Liver (tissue), 10 donors: ENCODE measurements at places on chromosomes 13 and 19. TPM values are rescaled to one million over a fixed set of nuclear protein-coding genes. Genes with fewer than 3 reads are reported as not detected.

GRCh38 chr13:22793598-22794134 is 387.1 kb upstream of the SGCG start:
- DNase-seq = no peak

DNA sequence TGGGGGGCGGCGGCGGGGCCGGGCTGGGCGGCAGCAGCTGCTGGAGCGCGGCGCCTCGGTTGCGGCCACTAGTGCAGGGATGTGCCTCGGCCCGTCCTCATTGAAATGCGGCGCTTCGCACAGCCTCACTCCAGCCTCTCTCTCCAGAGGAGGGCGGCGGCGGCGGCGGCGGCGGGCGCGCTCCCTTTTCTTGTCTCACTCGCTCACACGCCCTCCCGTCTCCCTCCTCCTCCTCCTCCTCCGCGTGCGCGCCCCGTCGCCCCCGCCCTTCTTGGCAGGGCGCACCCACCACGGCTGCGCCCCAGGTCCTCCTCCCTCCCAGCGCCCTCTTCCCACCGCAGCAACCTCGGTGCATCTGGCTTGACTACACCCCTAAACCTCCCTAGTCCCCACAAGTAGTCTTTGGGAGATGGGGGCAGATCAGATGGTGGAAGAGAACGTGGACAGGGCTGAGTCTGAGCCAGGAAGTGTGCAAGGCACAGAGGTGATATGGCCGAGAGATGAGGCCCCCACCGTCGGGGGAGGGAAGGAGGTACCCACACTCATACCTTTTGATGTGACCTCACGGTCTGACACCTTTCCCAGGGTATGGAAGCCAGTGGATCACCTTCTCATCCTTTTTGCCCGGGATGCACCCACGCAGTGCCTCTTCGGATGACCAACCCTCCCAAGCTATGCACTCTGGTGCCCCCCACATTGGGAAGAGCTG is at the start of gene DCLK1:
TSS of gene DCLK1 (minus strand) at position 161 of the 709 bp plus-strand sequence.
- no peak for DNase-seq

The ZNF536 gene
- total RNA-seq = 0.17 TPM

GRCh38 chr13:53151336-53152056 is 122.9 kb downstream of the OLFM4 start:
- DNase-seq = peak; percentile 33

- no peak for DNase-seq
Observed at GRCh38 chr19:6039566-6040225, 61.8 kb upstream of the RANBP3 start.

The TMEM221 gene
- 0.14 TPM for total RNA-seq

GRCh38 chr13:21106089-21106488 is 44.7 kb upstream of the LATS2 start:
- DNase-seq = no peak

DNA sequence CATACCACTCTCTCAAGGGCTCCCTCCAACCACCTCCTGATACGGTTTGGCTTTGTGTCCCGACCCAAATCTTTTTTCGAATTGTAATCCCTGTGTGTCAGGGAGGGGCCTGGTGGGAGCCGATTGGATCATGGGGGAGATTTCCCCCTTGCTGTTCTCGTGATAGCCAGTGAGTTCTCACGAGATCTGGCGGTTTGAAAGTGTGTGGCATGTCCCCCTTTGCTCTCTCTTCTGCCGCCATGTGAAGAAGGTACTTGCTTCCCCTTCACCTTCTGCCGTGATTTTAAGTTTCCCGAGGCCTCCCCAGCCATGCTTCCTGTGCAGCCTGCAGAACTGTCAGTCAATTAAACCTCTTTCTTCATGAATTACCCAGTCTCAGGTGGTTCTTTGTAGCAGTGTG is 34.7 kb upstream of the SLC15A1 start:
- no peak for DNase-seq

The NBEA gene
- 3.5 TPM for total RNA-seq

GRCh38 chr19:50215820-50216219 is 12.4 kb downstream of the MYH14 start:
- no peak for DNase-seq

DNA sequence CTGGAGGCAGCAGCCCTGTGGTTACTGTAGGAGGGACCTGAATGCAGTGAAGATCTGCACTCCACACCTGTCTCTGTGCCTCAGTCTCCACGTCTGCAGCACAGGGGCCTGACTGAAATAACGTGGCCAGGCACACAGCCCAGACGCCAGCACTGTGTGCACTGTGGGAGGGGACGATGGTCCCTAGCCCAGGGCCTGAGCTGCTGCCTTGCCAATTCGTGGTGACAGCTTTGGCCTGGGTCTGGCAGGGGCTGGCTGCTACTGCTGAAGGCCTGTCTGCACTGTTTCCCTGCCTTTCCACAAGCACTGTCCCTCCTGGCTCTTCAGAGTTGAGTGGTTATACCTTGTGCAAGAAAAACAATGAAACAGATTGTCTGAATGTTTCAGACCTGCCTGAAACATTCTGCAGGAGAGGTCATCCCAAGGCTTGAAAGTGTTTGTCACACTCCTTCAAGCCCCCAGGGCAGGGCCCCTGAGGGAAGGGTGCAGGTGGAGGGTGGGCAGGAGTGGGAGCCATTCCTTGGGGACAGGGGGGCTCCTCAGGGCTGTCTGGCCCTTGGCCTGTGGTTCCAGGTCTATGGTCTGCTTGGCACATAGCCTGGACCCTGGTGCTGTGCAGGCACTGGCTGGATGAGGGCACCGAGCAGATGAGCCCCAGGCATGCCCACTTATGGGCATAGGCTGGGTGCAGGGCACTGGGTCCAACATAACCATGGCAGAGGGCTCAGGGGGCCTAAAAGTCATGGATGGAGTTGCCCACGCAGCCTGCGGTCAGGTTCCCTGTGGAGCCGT is 38.7 kb upstream of the LDLR start:
- no peak for DNase-seq

GRCh38 chr13:71773531-71773930 is 93.5 kb downstream of the DACH1 start:
- no peak for DNase-seq

DNA sequence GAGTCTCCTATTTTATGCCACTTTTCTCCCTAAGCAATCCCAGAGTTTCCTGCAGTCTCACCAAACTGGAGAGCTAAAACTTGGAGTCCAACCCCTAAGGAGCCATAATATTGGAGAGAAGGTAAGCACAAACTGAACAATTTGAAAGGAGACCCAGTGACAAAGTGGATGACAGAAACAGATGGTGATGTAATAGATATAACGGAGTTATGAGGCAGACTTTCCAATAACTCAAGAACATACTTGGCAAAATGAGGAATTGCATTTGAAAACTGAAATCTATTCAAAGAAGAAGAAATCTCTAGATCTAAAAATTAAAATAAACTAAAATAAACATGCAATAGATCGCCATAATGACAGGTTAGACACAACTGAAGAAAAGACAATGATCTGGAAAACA is 200.9 kb upstream of the MIR17HG start:
- no peak for DNase-seq

GRCh38 chr13:111034811-111035210 is 80.3 kb upstream of the ARHGEF7 start:
- DNase-seq = no peak

The C19orf85 gene
- not detected for total RNA-seq

DNA sequence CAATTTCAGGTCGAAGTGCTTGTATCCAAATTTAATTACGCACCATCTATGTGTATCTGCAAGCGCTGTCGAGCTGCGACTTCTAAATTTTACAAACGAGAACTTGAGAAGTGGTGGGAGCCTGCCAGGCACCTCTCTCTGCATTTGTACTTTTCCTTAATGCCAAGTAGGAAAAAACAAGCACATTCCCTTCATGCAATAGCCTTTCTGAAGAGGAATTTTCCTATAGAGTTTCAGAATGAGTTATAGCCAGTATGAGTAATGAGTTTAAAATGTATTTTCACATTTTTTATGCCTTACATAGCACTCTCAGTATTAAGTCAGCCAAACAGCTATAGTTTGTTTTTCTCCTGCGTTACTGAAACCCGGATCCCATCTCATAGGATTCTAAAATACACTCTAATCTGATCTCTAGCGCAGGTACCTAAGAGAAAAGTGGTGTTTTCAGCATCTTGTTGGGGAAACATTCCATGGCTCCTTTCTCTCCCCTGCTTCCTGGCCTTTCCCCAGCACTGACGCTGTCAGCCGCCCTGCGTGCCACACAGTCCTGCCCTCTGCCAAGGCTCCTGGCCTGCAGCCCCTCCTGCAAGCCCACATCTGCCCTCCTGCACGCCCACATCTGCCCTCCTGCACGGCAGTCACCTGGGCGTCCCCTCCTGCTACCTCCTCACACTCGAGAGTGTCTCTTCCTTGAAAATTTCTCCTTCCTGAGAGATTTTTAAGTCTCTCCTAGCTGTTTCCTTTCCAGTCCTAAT is 526.9 kb downstream of the MYO16 start:
- no peak for DNase-seq

DNA sequence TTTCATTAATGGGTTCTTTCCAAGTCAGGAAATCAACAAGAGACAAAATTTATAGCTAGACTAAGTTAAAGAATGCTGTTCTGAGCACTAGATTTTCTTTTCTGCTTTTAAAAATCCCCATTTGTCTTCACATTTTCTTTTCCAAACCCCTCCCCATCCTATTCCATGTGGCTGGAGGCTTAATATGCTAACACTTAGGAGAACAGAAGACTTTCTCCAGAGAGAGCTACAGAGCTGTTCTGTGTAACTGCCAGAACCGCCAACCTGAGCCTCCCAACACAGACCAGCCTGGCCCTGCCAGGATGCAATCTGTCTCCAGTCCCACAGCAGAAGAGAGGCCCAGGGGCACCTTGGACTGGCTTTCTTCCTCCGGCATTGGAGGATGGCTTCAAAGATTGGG is 264.1 kb downstream of the NDFIP2 start:
- DNase-seq = no peak

The OVOL3 gene
- total RNA-seq = not detected

DNA sequence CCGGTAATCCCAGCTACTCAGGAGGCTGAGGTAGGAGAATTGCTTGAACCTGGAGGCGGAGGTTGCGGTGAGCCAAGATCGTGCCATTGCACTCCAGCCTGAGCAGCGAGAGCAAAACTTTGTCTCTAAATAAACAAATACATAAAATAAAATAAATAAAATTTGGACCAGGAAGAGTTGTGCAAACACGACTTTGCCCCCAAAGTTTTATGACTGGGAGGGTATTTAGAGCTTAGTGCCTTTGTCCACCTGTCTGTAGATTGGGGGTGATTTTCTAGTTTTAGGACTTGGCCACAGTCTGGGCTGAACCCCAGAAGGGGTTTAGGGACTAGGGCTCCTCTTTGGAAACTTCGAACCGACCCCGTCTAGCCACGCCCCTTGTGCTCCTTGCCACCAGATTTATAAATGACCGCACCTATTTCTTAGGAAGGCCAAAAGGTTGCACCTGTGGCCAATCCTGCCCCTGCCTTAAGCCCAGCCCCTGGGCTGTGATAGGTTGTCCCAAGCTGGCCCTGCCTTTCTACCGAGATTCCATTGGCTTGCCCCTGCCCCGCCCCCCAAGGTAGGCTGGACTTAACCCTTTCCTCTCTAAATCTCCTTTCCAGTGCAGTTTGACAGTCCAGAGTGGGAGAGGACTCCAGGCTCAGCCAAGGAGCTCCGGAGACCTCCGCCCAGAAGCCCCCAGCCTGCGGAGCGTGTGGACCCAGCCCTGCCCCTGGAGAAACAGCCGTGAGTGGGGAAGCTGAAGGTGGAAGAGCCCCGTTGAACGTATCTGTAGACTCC is 5.3 kb downstream of the SHD start:
- DNase-seq = no peak

DNA sequence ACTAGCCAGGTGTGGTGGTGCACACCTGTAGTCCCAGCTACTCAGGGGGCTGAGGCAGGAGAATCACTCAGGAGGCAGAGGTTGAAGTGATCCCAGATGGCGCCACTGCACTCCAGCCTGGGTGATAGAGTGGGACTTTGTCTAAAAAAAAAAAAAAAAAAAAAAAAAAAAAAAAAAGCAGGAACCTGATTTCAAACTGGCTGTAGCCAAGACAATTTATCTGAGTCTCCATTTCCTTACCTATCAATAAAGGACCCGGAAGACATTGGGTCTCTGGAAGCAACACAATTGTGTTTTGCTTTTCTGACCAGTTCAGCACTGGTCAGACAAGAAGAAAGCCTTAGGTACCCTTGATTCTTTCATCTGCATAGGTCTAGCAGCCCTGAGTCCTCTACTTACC is 491.0 kb downstream of the TBC1D4 start:
- DNase-seq = no peak

DNA sequence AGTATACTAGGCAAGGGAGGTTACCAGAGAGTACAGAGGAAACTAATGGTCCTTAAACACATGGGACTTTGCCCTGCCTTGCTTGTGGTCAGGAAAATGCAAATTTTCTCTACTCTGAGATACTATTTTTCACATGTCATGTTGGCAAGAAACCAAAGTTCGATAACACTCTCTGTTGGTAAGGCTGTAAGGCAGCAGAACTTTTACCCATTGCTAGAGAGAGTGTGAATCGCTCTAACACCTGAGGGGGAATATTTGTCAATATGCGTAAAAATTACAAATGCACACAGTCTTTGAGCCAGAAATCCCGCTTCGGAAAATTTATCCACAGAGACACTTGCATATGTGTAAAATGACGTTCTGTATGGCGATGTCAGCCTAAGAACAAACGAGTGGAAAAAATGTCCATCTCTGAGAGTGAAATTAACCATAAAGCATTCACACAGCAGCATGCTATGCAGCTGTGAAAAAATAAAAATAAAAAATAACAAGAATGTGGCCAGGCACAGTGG is 9.5 kb upstream of the RFX1 start:
- DNase-seq = no peak

The BRD4 gene
- total RNA-seq = 20.7 TPM

DNA sequence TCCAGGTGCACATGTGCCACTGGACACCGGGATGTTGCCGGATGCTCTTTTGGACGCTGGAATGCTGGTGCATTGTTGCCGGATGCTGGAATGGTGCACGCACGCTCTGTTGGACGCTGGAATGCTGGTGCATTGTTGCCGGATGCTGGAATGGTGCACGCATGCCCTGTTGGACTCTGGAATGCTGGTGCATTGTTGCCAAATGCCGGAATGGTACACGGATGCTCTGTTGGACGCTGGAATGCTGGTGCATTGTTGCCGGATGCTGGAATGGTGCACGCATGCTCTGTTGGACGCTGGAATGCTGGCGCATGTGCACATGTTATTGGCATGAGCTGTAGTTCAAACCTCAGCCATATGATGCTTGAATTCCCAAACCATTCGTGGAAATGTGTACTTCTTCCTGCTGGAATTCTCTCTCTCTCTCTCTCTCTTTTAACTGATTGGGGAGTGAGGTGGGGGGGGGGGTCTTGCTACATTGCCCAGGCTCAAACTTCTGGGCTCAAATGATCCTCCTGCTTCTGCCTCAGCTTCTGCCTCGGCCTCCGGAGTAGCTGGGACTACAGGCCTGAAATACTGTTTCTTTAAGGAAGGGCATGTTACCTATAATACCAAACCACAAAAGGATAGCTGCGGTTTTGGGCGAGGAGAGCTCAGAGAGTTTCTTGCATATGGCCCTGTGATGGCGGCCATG is 1.2 kb upstream of the MCF2L start:
- no peak for DNase-seq

GRCh38 chr13:99959540-99960230 is 11.9 kb downstream of the ZIC5 start:
- no peak for DNase-seq

DNA sequence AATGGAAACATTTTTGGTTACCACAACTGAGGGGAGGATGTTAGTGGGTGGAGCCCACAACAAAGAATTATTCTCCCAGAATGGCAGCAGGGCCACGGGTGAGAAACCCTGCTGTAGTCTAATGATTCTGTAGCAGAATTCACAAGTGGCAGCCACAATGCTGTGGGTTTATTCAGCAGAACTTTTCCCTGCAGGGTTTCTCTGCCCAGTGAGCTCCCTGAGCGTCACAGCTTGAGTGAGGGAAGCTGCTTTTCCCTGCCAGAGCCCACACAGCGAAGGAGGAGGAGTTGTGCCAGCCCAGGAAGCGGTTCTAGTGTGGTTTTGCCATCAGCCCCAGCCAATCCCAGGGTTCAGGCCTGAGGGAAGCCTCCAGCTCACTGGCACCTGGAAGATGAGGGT is 4.4 kb downstream of the ATP12A start:
- no peak for DNase-seq
